ENCODE measurements at places on chromosomes 6 and 20. TPM values are rescaled to one million over a fixed set of nuclear protein-coding genes. Genes with fewer than 3 reads are reported as not detected.

DNA sequence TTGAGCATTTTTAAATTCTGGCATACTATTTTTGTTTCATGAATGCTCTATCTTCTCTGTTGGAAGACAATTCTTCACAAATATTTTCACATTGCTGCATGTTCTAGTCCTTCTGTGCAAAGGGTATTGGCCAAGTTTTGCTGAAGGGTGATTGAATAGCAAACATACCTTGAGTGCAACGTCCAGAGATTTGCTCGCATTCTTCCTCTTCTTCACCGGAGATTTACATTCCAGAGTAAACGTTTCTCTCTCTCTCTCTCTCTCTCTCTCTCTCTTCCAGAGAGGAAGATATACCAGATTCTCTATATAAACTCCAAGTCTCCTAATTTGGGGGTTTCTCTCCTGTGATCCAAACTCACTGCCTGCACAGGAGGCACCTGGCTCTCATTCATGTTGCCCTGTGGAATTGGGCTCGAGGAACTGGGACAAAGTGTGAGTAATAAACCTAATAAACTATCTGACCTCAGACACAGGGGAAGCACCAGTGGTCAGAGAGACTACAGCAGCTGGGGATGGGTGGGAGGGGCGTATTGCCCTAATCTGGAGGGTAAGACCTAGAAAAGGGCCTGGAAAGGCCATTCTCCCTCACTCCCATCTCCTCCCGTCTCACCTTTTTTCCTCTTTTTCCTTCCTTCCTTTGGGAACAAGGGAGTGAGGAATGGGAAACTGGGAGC, 1.1 kb upstream of the TREML1 start:
- DNase-seq: no peak

DNA sequence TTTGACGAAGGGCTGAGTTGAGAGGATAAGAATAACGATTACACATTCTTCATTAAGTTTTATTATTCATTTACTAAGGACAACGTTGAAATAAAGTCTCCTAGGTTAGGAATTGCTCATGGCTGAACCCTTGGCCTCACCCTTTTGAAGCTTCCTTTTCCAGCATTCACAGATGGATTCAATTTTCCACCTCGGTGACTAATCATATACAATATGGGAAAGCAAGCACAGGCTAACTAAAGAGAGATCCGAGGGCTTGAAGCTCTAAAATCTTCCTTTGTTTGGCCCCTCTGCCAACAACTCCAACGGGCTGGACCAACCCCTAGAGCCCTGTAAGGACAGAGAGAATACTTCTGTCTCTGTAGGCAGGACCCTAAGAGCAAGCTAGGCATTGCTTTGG, 159.5 kb downstream of the SOD2 start:
- DNase-seq: no peak

GRCh38 chr6:51992876-51993275, 94.5 kb downstream of the PKHD1 start:
- DNase-seq: no peak

DNA sequence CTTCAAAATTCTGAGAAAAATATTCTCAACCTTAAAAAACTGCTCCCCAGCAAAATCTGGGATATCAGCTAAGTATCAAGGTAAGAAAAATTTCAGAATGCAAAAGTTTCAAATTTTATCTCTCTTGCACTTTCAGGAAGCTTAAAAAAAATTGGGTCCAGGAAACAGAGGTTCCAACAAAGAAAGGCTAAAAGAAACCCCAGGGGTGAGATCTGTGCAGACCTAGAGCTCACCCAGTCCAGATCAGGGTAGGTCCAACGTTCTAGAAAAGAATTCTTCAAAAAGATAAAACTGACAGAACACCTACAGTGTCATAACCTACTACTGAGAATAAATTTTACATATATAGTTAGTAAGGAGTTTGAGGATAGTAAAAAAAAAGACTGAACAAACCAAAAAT, 23.5 kb downstream of the ILRUN start:
- DNase-seq: no peak

GRCh38 chr20:53833333-53834061, 236.9 kb downstream of the BCAS1 start:
- DNase-seq: no peak

GRCh38 chr6:90175627-90176538, 120.8 kb downstream of the BACH2 start:
- DNase-seq: no peak

DNA sequence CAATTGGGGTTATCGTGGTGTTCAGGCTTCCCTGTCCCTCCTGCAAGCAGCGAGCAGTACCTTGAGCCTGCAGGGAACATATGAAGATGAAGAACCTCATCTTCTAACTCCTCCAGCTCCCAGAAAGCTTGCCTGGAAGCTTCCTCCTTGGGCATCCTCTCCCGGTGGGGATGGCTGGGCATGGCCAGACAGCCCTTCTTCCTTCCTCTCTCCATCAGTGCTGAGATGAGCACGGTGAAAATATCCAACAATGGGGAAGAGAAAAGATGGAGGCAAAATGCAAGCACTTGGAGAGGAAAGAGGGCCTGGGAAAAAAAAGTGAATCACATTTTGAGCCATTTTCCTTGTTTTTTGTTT, 107.7 kb upstream of the FOXA2 start:
- DNase-seq: no peak

DNA sequence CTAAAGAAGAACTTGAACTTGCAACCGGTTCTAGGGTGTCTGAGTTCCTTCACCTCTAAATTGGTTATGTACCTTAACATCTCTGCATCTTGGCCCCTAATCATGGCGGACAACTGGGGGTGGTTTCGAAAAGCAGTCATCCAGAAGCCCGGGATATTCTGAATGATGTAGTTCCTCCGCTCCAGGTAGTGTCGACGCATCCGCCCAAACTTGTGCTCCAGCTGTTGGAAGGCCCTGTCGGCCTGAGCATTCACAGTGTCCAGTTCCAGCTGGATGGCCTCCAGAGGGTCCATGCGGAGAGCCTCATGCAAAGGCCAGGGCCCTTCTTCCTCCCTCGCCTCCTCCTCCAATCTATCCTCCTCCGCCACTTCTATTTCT, 887 bp downstream of the TSPYL1 start:
- DNase-seq: peak; percentile 76

- no peak for DNase-seq
Observed at GRCh38 chr20:25576783-25577530, 8.4 kb downstream of the NINL start.

DNA sequence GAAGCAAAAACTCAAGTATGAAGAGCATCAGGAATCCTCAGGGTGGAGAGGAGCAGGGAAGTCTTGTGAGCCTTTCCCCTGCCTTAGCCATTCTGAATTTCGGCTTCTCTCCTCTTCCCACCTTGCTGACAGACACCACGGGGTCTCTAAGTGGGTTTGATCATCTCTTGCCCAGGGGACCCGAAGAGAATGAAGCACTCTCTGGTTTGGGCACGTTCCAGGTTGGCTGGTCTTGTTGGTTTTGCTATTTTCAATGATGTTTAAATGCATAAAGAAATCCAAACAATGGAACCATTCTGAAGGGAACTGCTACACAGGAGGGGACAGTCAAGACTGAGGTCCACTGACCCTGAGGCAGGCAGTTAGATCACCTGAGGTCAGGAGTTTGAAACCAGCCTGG, 131.7 kb downstream of the PXDC1 start:
- no peak for DNase-seq

- DNase-seq: no peak
Observed at GRCh38 chr6:143140767-143141166, 80.1 kb downstream of the AIG1 start.

GRCh38 chr6:9408402-9409117, 973.2 kb upstream of the SLC35B3 start:
- no peak for DNase-seq

GRCh38 chr6:34663831-34664255, 32.7 kb downstream of the ILRUN start:
- no peak for DNase-seq

- no peak for DNase-seq
Observed at GRCh38 chr6:119966484-119966883, 616.9 kb upstream of the MAN1A1 start.

DNA sequence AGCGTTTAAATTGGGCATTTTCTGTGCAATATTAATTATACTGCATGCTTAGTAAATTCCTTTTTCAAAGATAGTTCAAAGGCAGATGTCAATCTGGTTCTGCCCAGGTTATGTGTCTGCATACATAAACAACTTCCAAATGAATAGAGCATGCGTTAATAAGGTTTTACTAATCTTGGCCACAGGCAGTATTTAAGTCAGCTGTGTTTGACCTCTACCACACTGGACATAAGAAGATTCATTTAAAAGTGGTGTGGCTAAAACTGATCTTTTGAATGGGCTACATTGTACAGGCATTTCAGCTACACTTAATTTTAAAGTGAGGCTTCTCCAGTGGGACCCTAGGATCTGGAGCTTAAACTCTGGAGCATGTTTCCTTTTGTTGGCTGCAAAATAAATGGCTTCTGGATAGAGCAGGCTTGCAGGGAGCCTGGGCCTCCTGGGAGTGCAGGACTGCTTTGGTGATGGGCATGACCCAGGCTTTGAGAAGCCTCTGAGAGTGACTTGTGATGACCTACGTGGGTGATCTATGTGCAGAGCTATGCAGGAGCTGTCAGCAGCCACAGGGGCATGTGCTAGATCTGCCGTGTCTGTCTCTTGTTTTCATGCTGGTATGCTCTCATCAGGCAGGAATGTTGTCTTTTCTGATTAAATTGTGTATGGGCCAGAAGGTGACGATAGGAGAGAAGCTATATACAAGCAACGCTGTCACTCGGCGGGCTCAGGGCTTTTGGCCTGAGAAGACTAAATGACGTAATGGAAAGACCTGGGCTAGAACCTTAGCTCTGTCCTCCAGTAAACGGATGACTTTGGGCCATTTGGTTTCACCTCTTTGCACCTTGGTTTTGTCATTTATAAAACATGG, 331.2 kb downstream of the QKI start:
- DNase-seq: no peak

DNA sequence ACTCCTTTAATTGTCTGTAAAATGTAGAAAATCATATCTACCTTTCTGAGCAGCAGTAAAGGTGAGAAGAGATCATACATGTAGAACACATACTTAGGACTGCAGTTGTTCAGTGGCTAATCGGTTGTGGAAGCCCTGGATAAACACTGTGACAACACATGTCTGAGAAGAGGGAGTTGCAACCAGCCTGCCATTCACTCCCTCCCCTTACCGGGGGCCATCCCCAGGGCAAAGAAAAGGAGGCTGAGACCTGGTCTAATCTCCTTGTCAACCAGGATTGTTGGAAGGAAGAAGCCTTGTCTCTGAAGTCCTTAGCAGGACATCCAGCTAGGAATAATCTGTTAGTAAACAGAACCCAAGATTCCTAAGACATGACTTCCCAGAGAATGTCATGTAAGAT, 462.5 kb upstream of the AGPAT4 start:
- DNase-seq: no peak

DNA sequence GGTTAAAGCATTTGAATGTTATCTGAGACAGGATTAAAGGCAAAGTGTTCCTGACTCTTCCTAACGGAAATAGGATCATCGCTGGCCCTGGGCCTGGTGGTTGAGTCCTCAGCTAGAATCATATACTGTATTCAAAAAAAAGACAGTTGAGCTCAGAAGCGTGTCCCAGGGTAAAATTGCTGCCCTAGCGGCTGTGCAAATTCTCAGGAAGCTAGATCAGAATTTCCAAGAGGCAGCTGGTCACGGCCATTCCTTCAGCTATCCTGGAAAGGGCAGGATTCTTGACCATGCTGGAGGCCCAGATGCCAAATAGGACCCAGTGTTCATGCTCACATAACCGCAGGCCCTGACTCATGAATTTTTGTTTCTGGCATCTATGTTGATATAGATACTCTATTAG, 67.4 kb downstream of the STMND1 start:
- no peak for DNase-seq

DNA sequence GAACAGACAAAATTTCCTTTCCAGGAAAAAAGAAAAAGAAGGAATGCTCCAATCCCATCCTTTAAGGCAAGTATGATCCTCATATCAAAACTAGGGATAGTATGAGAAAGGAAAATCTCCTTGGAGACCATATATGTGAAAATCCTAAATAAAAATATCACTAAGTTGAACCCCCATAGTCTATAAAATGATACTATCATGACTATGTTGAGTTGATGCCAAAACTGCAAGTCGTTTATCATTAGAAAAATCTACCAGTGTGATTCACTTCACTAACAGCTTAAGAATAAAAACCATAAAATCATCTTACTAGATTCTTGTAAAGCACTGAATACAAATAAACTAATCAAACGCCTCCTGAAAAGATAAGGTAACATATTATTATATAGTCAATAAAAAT, 76.6 kb upstream of the STXBP5 start:
- no peak for DNase-seq

GRCh38 chr6:112881828-112882780, 535.0 kb downstream of the RFPL4B start:
- no peak for DNase-seq

- DNase-seq: no peak
Observed at GRCh38 chr6:149859938-149860337, 4.2 kb downstream of the LRP11 start.

DNA sequence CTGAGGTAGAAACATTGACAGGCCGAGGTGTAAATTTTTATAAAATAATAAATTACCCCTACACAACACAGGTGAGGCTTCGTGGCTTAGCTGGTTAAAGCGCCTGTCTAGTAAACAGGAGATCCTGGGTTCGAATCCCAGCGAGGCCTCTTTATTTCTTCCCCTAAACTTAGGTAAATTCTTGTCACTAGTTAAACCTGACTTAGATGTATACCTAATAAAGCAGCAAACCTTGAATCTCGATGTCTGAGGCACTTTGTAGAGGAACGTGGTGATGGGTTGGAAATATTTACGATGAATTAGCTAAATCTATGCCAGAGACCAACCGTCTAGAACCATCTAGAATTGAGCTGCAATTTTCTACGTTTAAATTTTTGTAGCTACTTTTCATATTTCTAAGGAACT, 185.6 kb downstream of the OR2B2 start:
- no peak for DNase-seq

Gene GGT7
- 33.2 TPM for polyA plus RNA-seq

Gene METTL24
- polyA plus RNA-seq: 4.2 TPM

Gene ZNF184
- 13.4 TPM for polyA plus RNA-seq

Gene SRMS
- polyA plus RNA-seq: 0.27 TPM

Gene TREM1
- 1.4 TPM for polyA plus RNA-seq

Gene LTB
- 4.7 TPM for polyA plus RNA-seq

Gene MAS1
- 0.03 TPM for polyA plus RNA-seq
